Right forelimb (tissue), 1 donor: ENCODE measurements at places on chromosomes 1 and 21.

GRCh38 chr1:99829269-99829668, 20.9 kb upstream of the AGL start:
- no peak for DNase-seq

GRCh38 chr1:9019896-9020295, 6.3 kb downstream of the SLC2A7 start:
- no peak for DNase-seq

DNA sequence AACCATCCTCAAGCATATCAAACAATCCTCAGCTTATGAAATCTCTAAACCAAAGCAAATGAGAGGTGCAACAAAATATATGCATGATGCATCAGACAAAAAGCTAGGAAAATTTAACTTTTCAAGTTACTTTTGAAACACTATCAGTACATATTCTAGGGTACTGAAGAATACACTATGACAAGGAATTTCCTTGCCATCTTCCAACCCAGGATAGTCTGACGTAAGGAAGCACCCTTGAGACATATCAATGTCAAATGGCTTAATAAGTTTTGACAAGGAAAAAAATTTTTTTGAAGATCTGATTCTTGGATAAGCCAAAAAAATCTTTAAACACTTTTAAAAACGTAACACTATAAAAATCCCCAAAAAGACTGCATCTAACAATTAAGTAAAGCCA, 64.9 kb downstream of the KIFAP3 start:
- no peak for DNase-seq

- DNase-seq = no peak
Measured at GRCh38 chr1:210764536-210764935, 369.4 kb downstream of the KCNH1 start.

DNA sequence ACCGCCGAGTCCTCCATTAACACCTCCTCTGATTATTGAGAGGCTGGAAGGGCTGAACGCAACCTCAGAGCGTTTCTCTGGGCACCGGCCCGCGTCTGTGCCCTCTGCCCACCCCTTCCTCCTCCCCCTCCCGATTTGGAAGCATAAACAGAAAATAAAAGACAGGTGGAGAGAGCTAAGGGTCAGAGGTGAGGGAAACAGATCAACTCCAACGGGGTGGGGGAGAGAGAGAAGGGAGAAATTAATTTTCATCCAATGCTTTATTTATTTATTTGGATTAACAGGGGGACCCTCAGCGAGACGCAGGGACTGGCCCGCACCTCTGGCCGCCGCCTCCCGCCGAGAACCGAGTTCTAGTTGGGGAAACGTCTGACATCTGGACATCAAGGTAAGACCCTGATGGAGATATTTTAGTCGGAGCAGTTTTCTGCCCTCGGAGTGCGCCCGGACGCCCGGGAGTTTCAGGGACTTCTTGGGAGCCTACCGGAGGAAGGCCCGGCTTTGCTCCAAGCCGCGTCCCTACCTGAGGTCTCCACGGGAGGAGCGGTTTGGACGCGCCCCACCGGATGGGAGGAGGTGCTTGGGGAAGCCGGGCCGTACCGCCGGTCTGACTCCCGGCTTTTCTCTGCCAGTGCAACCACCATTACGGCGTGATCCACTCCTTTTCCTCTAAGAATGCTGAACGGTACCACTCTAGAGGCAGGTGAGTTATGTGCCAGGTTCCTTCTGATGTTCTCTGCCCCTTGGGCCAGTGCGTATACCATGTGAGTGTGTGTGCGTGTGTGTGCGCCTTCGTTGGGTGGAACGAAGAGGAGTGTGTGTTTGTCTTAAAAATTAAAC, 5.1 kb upstream of the LHX9 start:
- DNase-seq = no peak
